ENCODE measurements at places on chromosomes 3 and 15.

- DNase-seq = no peak
These were observed 267.7 kb downstream of the CHL1 start for GRCh38 chr3:464255-464654.

- no peak for DNase-seq
These were observed 71.7 kb downstream of the TOP2B start for GRCh38 chr3:25593001-25593400.

DNA sequence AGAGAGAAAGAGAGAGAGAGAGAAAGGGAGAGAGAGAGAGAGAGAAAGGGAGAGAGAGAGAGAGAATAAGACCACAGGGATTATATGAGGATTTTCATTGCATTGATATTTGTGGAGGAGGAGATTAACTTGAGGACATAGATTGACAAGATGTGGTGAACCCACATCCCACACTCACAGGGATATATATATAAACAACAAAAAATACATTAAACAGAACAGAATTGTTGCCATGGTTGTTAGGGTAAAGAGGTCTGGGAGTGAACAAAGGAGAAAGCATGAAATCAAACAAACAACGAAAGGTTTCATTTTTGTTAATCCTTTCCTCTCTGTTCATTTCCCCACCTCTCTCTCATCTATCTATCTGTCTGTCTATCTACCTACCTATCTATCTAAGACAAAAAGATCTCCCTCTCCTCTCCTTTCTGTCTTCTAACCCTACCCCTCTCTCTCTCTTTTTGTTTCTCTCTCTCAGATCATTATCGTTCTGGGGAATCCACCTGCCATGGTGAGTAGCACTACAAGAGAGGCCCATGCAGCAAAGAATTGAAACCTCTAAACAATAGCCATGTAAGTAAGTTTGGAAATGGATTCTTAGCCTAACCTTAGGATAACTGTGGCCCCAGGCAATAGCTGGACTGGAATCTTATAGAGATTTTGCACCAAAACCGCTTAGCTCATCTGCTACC is 280.9 kb downstream of the RAP2B start:
- DNase-seq = no peak

- DNase-seq = no peak
These were observed 5.5 kb upstream of the ONECUT1 start for GRCh38 chr15:52795464-52796227.

DNA sequence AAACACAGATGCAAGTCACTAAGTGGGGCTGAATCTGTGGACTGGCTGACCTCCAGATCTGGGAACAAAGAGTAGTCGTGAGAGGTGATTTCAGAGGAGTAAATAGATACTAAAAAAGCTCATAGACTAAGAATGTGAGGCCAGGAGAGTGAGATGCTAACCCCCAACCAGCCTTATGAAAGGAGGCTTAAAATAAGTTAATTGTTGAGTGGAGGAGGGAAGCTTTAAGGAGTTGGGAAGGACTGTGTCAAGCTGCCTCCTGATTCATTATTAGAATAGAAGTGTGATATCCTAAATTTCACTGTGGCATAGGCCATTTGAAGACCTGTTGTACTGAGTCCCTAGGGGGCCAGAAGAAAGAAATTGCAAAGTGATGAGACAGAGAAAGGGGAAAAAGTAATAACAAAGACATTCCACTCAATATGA is 107.6 kb downstream of the RBPMS2 start:
- DNase-seq = no peak

DNA sequence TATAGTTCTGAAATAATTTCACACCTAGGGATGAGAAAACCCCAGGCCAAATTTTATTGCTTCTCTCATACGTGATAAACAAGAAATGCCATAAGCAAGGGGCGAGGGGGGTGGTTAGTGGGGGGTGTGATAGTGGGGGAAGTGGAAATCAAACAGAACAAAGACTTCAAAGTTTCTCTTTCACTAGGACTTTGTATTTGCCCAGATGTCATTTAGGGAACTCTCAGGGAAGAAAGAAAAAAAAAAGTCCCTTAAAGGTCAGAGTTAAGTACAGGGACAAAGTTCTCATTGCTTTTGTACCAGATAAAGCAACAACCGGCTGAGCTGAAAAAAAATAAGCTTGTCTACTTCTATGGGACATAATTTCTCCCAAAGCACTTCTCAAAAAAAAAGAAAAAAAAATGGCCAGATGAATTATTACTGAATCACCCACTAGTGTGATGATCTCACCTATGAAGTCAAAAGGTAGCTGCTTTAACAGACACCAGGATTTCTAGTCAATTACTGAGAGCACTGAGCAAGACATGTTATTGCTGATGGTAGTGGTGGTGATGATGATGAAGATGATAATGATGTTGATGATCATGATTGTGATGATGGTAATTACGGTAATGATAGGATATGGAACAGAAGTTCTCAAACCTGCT is 56.2 kb downstream of the FHIT start:
- no peak for DNase-seq

- no peak for DNase-seq
These were observed 11.3 kb upstream of the KAT2B start for GRCh38 chr3:20028905-20029331.

DNA sequence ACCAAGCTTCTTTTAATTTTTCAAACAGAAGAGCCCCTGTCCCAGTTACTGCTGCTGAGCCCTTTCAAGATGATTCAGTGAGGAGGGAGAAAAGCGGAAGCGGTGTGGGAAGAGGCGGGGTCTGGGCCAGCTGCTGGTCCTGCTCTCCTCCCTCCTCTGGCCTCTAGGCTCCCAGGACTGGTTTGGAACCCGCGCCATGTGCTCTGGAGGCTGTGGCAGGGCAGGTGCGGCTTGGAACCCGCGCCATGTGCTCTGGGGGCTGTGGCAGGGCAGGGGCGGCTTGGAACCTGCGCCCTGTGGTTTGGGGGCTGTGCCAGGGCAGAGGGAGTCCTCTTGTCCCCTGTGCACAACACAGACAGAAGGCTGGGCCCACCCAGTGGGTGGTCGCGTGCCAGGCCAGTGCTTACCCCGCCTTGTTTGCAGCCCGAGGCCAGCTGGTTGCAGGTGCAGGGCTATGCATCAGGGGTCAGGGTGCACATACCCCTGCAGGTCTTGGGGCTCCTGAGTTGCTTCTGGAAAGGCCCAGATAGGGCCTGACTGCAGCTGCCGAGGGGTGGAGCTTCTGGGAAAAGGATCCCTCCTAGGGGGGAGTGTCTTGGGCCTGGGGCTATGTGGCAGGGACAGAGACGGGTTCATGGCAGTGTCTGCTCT is 12.2 kb downstream of the ALG1L2 start:
- no peak for DNase-seq

DNA sequence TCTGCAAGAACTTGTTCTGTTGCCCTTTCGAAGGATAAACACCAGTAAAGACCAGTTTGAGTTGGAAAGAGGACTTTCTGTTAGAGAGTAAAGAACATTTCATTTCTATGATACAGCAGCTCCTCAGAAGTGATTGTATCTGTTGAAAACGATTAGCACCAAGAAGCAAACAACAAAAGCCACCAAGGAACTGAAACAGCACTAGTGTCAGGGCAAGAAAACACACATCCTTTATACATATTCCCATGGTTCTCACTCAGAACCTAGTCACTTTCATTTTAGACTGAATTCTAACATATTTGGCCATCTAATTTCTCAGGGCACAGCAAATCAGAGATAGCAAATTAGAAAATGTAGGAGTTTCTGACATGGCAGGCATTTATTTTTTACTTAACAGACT is 116.1 kb downstream of the ATP1B3 start:
- DNase-seq = no peak

- DNase-seq = no peak
These were observed 3.1 kb upstream of the GPR15 start for GRCh38 chr3:98528474-98529346.

DNA sequence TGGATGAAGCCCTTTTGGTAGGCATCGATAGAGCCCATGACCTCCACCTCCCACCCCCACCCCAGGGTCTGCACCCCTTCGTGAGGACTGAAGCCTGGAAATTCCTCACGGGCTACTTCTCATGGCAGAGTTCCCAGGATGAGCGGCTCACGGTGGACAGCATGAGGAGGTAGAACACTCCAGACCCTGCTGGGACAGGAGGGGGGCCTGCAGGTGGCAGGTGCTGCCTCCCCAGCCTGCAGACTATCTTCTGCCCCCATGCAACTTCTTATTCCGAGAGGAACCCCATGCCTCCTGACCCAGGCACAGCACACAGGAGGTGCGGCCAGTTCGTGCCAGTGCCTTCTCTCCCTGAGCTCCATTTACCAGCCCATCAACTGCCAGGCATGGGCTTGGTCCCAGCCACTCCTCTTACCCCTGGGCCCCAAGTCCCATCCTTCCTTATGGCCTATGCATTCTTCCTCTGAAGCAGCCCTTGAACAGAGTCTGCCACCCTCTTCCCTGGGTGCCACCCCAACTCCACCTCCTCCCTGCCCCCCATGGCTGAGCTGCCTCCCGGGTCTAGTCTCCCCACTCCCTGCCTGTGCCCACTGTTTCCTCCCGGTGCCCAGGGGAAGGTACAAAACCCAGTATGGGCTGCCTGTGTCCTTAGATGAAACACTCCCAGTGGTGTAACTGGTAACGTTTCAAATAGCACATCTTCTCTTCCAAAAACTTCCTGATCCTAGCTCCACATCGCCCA is 8.4 kb downstream of the TBC1D21 start:
- DNase-seq = no peak

DNA sequence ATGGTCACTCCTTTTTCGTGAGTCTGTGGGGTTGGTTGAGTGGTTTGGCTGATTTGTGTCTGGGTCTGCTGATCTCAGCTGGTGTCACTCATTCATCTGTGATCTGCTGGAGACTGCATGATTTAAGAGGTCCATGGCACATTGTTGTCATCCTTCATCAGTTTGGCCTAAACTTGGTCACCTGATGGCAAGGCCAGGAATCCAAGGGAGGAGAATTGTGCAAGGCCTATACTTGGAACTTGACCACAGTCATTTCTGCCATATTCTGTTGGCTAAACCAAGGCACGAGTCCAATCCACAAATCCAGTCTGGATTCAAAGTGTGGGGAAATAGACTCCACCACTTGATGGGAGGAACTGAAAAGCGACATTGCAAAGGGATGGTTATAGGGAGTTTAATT is 67.6 kb downstream of the CMTM8 start:
- DNase-seq = no peak

GRCh38 chr15:39944726-39945125 is 10.8 kb downstream of the EIF2AK4 start:
- DNase-seq = no peak

GRCh38 chr3:174363256-174363655 is 495.9 kb upstream of the NAALADL2 start:
- DNase-seq = no peak

GRCh38 chr3:25817107-25817506 is 27.2 kb downstream of the OXSM start:
- no peak for DNase-seq

- DNase-seq = no peak
These were observed 1041.7 kb downstream of the AGBL1 start for GRCh38 chr15:87121336-87121735.

- DNase-seq = no peak
These were observed 109.9 kb upstream of the BCL6 start for GRCh38 chr3:187855131-187855530.

GRCh38 chr15:47670365-47670764 is 46.9 kb upstream of the SEMA6D start:
- DNase-seq = no peak

DNA sequence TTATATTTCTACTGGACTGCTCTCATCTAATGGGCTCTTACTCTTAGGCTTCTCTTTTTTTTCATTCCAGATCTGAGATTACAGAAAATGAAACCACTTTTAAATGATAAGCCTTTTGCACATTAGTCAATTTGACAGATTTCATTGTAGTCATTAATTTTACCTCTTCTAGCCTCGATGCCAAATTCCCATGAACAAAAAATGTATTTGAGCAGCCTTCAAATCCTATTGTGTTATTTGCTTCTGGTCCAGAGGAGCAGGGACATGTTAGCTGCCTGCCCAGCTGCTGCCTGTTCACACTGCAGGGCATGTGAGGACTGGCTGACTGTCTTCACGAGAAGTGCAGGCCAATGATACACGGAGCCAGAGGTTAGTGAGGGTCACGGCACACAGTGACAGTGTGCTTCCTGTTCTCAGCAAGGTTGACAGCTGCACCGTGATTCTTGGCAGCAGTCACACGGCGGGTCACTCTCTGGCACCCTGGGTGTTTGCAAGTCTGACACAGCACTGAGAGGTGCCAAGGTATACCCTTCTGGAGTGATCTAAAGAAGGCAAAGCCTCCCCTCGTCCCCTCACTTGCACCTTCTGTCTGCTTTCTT is 40.8 kb downstream of the KAT2B start:
- DNase-seq = peak; percentile 80

DNA sequence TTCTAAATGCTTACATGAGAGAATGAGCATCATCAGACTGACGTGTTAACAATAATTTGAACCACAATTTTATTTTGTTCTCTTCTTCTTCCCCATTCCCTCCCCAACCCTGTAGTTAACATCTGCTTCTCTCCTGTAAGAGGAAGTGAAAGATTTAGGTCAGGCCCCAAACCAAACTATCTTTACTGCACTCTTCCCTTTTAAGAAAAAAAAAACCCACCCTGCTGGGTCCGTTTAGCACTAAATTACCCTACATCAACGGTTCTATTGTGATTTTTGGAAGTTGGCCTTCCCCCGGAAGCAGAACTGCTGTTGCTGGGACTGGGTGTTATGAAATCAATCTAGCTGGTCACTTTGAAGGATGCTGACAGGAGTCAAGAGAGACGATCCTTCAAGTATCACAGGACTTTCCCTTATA is 49.4 kb downstream of the NFKBIZ start:
- no peak for DNase-seq

DNA sequence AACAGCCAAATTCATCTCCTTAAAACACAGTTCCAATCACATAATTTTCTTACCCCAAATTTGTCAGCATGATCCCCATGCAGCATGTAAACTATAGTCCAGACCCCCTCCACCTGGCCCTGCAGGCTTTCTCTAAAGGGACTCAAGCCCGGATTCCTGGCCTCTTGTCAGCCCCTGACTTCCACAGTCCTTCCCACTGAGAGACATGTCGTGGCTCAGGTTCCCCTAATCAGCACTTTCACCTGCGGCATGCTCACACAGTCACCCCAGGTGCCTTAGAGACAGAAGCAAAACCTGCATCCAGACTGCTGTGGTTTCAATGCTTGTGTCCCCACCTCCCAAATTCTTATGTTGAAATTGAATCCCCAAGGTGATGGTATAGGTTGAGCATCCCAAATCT is 372.7 kb upstream of the ATP10A start:
- DNase-seq = no peak

- no peak for DNase-seq
These were observed 25.3 kb downstream of the FAM98B start for GRCh38 chr15:38479266-38479665.

- no peak for DNase-seq
These were observed 65.8 kb downstream of the DTWD1 start for GRCh38 chr15:49686599-49686998.

DNA sequence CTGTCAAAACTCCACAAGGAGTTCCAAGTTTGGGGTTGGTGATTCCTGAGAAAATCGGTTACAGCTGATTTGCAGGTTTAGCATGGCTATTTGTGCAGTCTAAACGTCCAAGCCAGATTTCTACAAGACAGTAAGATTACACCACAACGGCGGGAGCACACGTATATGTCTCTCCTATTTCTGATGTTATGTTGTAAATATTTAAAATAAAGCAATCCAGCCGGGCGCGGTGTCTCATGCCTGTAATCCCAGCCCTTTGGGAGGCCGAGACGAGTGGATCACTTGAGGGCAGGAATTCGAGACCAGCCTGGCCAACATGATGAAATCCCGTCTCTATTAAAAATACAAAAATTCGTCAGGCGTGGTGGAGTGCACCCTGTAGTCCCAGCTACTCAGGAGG is 106.8 kb upstream of the IGF1R start:
- no peak for DNase-seq
